AG08396 (cell line): ENCODE measurements at places on chromosomes 6 and 20.

DNA sequence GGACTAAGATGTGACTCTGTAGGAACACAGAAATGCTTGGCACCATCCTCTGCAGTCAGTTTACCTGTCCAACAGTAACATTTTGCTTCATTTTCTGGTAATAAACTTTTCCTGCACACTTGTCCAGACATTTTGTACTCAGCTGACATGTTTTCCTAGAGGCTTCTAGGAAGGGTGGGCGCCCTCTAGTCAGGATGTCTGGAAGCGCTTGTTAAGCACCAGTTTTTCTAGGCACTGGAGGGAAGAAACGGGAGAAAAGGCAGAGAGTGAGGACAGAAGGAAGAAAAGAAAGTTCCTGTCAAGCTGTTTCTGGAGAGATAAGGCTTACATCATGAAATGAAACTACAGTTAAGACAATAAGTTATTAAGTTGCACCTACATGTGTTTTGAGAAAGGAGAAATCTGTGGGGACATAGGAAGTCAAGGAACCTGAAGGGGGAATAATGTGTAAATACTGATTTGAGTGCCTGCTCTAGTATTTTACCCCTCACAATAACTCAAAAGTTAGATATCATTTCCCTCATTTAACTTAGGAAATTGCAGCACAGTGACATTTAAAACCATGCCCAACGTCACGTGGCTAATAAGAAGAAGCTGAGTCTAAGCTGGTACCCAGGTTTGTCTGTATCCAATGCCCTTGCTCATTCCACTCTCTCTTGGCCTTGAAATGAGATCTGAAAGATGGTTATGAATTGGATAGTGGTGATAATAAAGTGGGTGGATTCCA lies 42.7 kb upstream of the TNFRSF21 start:
- no peak for DNase-seq

- DNase-seq, result peak; percentile 40
Measured at GRCh38 chr6:111625461-111626391, 20.0 kb upstream of the TRAF3IP2 start.

- DNase-seq, result no peak
Measured at GRCh38 chr6:151286214-151286613, 46.4 kb downstream of the AKAP12 start.

- DNase-seq, result no peak
Measured at GRCh38 chr6:70315079-70315751, 12.3 kb upstream of the COL9A1 start.

- peak; percentile 86 for DNase-seq
Measured at GRCh38 chr20:57395111-57395966, 4.1 kb downstream of the RBM38 start.

GRCh38 chr20:52643034-52643433 lies 329.1 kb upstream of the TSHZ2 start:
- no peak for DNase-seq
